Hematopoietic multipotent progenitor cell treated with erythropoietin and hydrocortisone succinate and interleukin-3 and kit ligand, for 6 days (in vitro differentiated cells): ENCODE measurements at places on chromosomes 1 and 21.

GRCh38 chr1:32399843-32400242 lies 5.6 kb upstream of the BSDC1 start:
- DNase-seq, result peak; percentile 80

DNA sequence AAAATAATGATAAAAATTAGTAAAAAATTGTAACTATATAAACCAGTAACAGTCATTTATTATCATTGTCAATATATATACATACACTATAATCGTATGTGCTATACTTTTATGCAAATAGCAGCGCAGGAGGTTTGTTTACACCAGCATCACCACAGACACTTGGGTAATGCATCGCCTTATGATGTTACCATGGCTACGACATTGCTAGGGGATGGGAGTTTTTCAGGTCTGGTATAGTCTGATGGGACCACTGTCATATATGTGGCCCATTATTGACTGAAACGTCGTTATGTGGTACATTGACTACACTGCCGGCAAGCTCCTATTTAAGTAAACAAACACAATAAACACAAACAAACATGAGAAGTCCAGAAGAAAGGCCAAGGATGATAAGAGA lies 45.6 kb downstream of the KCNK1 start:
- no peak for DNase-seq

DNA sequence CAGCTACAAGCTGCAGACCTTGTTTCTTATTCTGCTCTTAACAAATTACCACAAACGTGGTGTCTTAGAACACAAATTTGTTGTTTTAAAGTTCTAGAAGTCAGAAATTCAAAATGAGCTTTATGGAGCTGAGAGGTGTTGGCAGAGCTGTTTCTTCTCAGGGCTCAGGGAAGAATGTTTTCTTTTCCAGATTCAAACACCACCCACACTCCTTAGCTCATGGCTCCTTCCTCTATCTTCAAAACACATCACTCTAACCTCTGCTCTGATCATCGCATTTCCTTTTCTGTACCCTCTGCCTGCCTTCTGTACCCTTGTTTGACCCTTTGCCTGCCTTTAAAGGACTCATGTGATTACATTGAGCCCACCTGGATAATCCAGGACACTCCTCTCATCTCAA lies 26.9 kb upstream of the ITLN1 start:
- DNase-seq, result no peak

- no peak for DNase-seq
These were observed 246.1 kb upstream of the CSF3R start for GRCh38 chr1:36728846-36729245.

GRCh38 chr21:46442938-46443337 lies 15.8 kb upstream of the DIP2A start:
- peak; percentile 54 for DNase-seq

DNA sequence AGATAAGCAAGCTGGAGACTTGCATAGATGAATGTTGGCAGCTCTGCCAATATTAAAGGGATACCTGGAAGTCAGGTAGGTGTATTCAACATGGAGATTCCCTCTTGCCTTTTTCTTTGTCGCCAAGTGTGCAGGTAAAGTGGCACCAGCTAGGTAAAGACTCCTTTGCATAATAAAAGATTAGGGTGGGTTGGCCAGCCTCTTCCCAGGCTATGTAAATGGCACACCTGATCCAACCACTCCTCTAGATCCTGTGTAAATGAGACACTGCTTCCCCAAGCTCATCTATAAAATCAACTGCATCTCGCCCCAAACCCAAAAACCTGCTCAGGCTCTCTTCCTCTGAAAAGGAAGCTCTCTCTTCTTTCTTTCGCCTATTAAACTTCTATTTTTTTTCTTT lies 100.8 kb upstream of the DSCAM start:
- no peak for DNase-seq

DNA sequence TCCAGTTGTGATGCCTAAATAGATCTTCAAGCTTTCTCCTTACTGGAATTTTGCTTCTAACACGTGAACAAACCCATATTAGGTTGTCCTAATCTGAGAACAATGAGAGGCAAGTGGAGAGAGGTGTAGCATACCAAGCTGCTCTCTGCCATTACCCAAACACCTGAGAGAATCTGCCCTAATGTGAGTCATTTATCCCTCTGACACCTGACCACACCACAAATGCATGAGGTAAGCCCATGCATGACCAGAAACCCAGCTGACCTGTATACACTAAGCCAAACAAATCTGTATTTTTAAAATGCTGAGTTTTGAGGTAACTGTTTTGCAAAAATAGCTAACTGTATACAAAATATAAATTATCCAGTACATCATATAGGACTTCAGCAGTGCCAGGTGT lies 1458.1 kb upstream of the B3GALT2 start:
- no peak for DNase-seq

GRCh38 chr1:62229932-62230331 lies 35.3 kb downstream of the L1TD1 start:
- no peak for DNase-seq

- no peak for DNase-seq
These were observed 15.0 kb downstream of the RHBG start for GRCh38 chr1:156384007-156384406.

DNA sequence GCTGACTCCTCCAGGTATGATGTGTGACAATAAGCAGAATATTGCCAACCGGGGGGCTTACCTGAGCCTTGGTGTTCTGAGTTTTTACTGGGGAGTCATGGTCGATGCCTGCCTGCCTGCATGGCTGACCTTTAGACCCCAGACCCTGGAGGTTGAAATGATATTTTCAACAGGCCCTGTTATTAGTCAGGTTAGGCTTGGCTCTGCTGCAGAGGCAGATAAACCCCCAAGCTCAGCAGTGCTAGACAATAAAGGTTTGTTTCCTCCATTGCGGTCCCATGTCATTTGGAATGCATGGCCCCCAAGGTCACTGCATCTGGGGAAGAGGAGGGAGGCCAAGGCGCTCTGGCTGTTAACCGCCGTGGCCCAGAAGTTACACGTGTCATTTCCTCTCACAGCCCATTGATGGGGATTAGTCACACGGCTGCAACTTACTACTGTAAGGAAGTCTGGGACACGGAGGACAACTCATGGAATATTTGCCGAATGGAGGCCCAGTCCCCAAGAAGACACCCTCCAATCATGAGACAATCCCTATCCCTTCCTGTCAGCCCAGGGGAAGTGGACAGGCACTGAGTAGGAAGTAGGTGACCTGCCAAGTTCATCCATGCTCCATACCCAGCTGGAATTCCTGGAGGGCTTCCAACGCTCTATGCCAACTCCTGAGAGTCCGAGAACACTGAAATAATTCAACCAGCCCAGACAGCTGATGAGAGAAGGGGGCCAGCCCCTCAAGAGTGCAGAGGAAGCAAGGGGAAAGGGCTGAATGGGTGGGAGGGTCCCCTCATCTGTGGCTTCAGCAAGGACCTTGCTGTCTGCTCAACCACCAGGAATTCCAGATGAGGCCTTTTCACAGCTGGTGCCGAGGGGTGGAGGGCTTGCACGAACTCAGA lies 97.3 kb downstream of the TAS1R2 start:
- DNase-seq, result no peak
